Astrocyte of the spinal cord (primary cell): ENCODE measurements at places on chromosomes 2 and 18.

DNA sequence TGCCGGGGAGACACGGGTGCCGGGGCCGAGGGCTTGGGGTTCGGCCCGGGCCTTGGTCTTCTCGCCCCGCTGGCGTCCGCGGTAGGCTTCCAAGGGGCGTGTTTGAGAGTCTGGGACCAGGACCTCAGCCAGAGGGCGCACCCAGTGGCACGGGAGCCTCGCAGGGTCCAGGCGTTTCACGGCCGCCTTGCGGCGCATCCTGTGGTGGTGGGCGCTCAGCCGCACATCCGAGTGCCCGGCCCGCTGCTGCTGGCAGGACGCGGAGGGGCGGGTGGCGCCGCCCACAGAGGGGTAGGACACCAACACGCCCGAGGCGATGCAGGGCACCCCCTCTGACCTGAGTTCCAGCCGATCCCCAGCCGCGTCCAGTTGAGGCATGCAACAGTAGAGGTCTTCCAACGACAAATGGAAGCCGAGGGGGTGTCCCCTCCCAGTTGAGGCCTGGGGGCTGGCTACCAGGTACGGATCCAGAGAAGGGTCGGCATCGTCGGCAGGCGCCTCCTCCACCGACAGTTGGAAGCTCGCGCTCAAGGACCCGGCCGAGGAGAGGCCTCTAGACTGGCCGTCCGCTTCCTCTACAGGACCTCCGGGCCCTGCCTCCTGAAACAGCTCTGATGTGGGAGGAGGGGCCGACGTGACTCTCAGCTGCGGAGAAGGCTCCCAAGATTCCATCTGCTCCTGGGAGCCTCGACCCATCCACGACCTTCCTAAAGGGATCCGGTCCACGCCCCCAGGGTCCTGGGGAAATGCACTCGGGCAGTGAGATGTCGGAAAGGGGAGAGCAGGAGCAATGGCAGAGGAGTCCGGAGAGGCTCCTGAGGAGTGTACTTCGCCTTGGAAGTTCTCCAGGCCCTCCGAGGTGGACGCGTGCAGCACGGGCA lies 6.3 kb downstream of the C2orf81 start:
- DNase-seq = no peak

DNA sequence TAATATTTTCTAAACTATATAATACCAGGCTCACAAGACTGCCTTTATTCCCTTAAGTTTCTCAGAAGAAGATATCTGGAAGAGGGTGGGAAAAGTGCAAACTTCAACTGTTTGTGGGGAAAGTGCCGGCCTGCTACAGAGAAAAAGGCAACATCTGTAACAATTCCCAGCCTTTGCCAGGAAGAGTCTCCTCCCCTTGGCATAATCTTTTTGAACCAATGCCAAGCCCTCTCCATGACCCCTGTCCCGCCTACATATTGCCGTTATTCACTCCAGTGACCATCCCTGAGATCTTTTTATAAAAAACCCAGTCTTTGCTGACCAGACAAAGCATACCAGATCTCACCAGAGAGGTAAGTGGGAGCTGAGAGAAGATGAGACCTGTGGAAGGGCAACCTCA lies at the start of gene REG3G:
REG3G (plus strand) TSS at position 282 of the 400 bp plus-strand sequence. CDS start 392 bp downstream, outside the sequence.
- DNase-seq = no peak

DNA sequence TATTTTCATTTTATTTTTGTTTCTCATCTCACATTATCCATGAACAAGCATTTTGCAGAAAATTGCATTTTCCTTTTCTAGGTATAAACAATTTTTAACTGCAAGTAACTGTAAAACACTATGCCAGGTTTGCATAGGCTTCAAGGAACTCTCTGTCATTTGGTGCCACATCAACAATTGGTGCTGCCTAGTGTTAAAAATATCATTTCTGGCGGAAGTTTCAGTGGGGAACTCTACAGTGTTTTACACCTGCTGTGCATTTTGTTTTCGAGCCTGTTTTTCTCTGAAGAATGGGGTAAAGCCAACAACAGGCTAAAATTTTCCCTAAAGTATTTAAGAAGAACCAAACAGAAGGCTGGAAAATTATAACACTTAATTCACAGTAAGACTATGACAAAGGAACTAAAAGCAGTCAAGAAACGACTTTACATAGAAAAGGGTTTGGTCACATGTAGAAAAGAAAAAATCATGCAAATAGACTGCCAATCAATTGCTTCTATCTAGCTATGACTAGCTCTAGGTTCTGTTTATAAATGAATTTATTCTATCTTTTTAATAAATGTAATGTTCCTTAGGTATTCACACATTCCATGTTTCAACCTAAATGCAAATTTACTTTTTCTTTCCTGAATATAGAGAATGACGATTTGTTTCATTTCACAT lies 21.4 kb upstream of the FRZB start:
- DNase-seq = no peak

DNA sequence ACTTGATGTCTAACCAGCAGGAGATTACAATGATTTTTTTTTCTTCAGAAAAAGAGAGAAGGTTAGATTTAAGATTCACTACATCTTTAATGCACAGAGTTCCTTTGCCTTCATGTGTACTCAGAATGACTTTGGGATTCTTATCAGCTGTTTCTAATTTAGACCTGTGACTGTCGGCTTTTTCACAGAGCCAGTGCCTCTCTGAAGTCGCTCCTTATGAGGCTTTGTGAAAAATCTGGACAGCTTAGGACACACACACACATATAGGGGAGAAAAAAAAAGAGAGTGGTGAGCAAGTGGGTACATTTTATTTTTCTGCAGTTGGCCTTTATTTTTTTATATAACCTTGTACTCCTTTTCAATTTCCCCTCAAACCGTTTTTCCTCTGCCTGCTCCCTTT lies 893.1 kb upstream of the CELF4 start:
- DNase-seq = no peak

- peak; percentile 78 for DNase-seq
Observed at GRCh38 chr2:215830304-215830703, 183.0 kb downstream of the MREG start.

GRCh38 chr2:157438863-157439823 lies 4.7 kb downstream of the CYTIP start:
- DNase-seq = no peak

GRCh38 chr2:116935097-116935814 lies 879.2 kb upstream of the DDX18 start:
- no peak for DNase-seq

DNA sequence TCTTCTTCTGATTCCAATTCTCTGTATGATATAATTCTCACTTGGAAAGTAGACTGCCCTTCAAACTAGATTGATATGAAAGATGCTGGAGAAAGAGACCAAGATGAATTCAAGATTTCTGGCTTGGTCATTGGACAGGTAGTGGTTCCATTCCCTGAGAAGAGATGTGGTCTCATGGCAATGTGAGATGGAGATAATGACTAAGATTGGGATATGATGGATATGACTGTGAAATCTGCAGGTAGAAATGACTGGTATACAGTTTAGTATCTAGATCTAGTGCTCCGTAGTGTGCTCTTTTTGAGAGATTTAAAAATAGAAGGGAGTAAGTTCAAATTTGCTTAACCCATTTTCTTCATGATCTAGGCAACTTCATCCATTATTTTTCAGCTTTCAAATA lies 425.4 kb upstream of the TRIB2 start:
- no peak for DNase-seq

GRCh38 chr2:60936757-60937156 lies 55.4 kb downstream of the REL start:
- DNase-seq = no peak

DNA sequence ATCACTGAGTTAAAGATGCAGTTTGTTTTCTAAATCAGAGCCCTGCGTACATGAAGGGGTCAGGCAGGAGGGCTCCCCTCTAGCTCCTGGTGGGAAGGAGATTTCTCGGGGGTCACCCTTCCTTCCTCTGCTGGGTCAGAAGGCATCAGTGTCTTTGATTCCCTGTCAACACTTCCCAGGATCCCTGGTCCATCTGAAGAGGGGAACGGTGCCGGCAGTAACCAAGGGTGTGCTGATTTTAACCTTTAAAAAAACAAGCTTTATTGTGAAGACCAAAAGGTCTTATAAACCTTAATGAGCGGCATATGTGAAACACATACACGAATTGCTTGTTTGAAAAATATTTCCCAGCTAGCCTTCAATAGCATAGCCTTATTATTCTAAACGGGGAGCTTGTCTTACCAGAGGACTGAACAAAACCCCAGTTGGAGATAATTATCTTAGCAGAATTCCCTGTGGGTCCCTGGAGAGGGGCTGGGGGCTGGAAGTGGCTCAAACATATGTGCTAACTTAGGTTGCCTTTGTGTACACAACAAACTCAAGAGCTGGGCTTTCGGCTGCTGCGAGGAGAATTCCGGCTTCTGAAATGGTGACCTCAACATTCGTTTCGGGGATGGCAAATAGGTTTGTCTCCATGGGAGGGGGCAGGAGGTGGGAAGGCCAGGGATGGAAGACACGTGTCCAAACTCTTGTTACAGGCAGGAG lies 114.9 kb upstream of the MYCN start:
- no peak for DNase-seq

GRCh38 chr18:63257453-63257852 lies 62.1 kb downstream of the BCL2 start:
- DNase-seq = no peak
